Placental epithelial cell (primary cell): ENCODE measurements at places on chromosomes 7 and 10. TPM values are rescaled to one million over a fixed set of nuclear protein-coding genes. Genes with fewer than 3 reads are reported as not detected.

GRM3 gene
- total RNA-seq: 0.39 TPM in 1 of 2 replicates, not detected in the other

FKBP6 gene
- total RNA-seq: not detected in 2 replicates

PMPCB gene
- 65.1 and 91.1 TPM in 2 replicates for total RNA-seq

MACROH2A2 gene
- total RNA-seq: 16.9 and 20.4 TPM in 2 replicates

CPA1 gene
- not detected in 2 replicates for total RNA-seq

RAMP3 gene
- 3.5 TPM in 1 of 2 replicates, not detected in the other for total RNA-seq

LRRC4 gene
- under 0.01 and 0.11 TPM in 2 replicates for total RNA-seq

SDK1 gene
- total RNA-seq: 0.22 and 1.6 TPM in 2 replicates

MICALL2 gene
- 29.0 and 35.7 TPM in 2 replicates for total RNA-seq

STEAP4 gene
- under 0.01 TPM in 1 of 2 replicates, not detected in the other for total RNA-seq

BMI1 gene
- 42.7 and 56.5 TPM in 2 replicates for total RNA-seq

IL6 gene
- 0.39 TPM in 1 of 2 replicates, not detected in the other for total RNA-seq

MUC12 gene
- total RNA-seq: under 0.01 and 0.98 TPM in 2 replicates

STAG3 gene
- total RNA-seq: 1.2 and 2.1 TPM in 2 replicates

CPA4 gene
- total RNA-seq: 1.3 TPM in 1 of 2 replicates, not detected in the other
